Activated gamma-delta T cell treated with Interleukin-2 at 50 U/mL for 16 hours (primary cell): ENCODE measurements at places on chromosomes 7 and 10.

DNA sequence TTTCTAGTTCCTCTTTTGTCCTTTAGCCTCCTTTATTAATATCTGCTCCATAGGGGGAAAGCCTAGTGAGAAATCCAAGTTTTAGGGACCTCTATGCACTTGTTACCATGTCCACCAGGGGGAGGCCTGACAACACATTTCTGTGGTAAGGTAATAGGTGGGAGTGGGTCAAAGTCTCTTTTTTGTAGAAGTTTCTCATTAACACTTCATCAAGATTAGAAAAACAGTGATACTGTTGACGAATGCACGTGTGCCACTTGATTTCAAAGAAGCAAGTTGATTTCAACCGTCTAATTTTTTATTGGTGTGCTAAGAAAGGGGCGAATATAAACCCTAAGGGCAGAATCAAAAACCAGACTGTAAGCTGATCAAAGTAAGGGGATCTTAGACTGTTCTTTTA lies 30.6 kb downstream of the CISD1 start:
- DNase-seq, result peak; percentile 58

DNA sequence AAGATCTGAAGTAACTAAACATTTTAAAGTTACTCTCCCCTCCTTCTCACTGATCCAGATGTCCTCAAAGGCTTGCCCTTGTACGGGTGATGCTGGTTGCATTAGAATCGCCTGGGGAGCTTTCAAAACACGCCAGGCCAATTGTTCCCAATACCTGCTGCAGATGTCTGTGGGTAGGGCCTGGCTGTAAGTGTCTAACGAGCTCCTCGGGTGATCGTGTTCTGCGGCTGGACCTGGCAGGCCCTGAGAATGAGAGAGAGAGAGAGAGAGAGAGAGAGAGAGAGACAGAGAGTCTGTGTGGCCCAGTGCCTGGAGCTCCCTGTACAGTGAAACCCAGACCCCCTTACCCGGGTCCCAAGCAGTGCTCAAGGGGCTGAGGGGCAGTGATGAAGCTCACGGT lies 8.4 kb downstream of the COL13A1 start:
- no peak for DNase-seq

- no peak for DNase-seq
Observed at GRCh38 chr10:70201105-70201504, 30.8 kb upstream of the SAR1A start.

DNA sequence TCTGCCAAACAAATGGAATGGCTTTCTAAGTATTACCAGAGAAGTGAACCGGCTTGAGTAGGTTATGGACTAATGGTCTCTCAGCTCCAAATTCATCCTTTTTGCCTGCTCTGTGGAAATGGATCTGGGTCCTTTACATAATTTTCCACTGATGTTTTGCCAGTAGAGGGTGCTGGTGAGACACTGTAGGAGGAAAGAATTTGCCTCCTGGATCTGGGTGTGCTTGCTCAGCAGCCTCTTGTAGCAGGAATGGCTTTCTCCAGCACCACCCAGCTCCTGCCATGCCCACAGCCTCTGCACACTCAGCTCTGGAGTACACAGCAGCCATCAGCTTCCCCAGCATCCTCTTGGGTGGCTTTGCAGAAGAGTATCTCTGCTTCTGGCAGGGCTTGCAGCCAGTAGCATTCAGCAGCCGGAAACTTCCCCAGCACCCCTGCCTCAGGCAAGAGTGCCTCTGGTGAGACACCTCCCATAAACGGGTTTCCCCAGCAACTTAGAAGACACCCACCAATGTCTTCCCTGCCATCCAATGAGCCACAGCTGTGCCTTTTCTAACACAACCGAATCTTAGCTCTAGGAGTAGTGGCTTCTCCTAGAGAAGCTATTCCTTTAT lies 235.0 kb upstream of the PLPP4 start:
- DNase-seq, result no peak

DNA sequence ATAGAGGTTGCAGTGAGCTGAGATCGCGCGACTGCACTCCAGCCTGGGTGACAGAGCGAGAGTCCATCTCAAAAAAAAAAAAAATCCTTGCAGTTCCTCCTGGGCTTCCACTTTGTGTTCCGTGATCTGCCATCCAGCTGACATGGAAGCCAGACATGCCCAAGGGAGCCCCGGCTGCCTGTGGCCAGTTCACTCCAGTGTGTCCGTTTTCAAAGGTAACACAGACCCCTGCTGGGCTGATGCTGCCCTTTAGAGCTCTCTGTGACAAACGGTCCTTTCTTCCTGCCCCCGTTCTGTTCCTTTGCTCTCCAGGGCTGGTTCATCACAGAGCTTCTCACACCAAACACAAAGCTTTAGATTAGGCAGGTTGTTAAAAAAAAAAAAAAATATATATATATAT lies 130.8 kb downstream of the CUL2 start:
- DNase-seq, result no peak

DNA sequence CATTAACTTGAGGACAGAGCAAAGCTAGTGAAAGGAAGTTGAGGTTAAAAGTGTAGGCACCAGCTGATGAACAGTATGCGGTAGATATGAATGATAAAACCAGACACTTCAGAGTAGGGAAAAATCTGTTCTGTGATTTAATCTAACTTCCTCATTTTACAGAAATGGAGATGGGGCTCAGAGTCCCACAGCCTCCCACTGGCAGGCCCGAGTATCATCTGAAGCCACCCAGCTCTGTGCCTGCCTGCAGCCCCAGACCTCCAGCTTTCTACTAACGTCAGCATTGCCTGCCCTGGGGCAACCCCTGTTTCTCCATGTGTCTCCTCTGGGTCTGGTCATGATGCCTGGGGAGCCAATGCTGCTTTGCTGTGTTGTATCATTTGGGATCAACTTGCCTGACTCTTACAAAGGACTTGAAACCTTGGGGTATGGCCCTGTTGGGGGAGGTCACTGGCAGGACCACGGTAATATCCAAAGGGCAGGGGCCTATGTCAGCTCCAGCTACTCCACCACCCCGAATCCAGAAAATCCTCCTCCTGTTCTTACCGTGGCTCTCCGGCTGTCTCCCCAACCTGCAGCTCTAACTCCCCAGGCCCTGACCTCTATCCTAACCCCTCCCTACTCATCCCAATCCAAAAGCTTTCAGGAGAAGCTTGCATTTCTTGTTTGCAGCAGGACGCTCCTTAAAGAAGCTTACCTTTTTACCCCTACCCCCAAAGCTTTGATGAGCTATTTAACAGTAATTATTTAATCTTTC lies 56.2 kb upstream of the NPY start:
- DNase-seq, result no peak
